ENCODE measurements at places on chromosomes 5 and 9.

DNA sequence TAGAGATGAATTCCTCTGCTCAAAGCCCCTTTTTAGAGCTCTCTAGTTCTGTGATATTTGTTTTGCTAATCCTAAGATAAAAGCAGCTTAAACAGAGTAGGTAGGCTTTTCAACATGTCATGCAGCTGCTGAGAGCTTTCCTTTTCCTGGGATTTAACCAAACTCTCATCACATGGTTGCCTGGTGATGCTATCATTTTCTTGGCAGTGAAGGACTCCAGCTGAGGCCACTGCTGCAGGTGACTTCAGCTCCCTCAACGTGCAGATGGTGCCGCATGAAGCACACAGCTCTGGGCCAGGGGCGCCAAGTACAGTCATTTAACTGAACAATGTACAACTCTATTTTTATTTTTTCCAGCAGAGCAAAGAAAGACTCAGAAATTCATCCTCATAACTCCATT lies 42.2 kb downstream of the SECISBP2 start:
- peak overlapping the region; percentile 70 for H3K27ac ChIP-seq
- peaks cover 6% of the 10 kb centered on the region for H3K4me1 ChIP-seq
- no peak overlapping the region for H3K4me3 ChIP-seq
- H3K36me3 ChIP-seq = peaks cover 65% of the 10 kb centered on the region

GRCh38 chr5:119269061-119269944 lies 86.5 kb upstream of the TNFAIP8 start:
- H3K36me3 ChIP-seq = peaks cover 26% of the 10 kb centered on the region
- peak overlapping the region; percentile 98 for H3K4me3 ChIP-seq
- H3K27ac ChIP-seq = peak overlapping the region; percentile 87
- no peak for DNase-seq
- H3K27me3 ChIP-seq = no peaks in the 10 kb centered on the region

GRCh38 chr5:88929385-88929784 lies 46.4 kb upstream of the MEF2C start:
- no peaks in the 10 kb centered on the region for H3K27me3 ChIP-seq
- no peak for DNase-seq
- H3K27ac ChIP-seq = no peak overlapping the region
- H3K36me3 ChIP-seq = no peaks in the 10 kb centered on the region

- no peak overlapping the region for H3K4me3 ChIP-seq
- peaks cover 1% of the 10 kb centered on the region for H3K36me3 ChIP-seq
- peaks cover 11% of the 10 kb centered on the region for H3K27me3 ChIP-seq
- no peaks in the 10 kb centered on the region for H3K4me1 ChIP-seq
- DNase-seq = no peak
These were observed 179.1 kb downstream of the EPB41L4A start for GRCh38 chr5:112239996-112240395.

- H3K27me3 ChIP-seq = no peaks in the 10 kb centered on the region
- H3K27ac ChIP-seq = no peak overlapping the region
- H3K4me3 ChIP-seq = no peak overlapping the region
- no peak for DNase-seq
- peaks cover 52% of the 10 kb centered on the region for H3K36me3 ChIP-seq
These were observed 9.7 kb downstream of the NOL8 start for GRCh38 chr9:92315456-92315855.

DNA sequence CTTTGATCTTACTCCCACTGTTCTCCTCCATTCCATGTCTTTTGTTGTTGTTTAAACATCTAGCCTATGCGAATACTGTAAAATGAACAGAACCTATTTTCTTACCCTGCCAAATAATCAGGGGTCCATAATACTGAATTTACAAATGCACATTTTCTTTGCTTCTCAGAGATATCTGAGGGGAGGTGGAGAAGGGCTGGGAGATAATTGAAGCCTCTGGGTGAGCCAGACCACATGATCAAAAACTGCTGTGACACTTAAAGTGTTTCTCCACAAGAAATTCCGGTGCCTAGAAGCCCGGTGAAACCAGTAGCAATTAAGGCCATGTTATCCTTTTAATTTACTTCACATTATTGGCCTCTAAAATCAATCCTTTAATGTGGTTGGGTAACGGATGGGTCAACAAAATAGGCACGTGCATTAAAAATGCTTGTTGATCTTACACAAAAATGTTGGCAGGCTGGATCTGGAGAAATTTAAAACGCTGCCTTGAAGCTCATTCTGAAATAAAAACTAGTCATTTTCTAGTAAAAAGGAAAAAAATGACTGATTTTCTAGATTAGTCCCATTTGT lies 10.8 kb downstream of the SEMA6A start:
- H3K4me1 ChIP-seq = no peaks in the 10 kb centered on the region
- no peaks in the 10 kb centered on the region for H3K36me3 ChIP-seq
- H3K27me3 ChIP-seq = peaks cover 37% of the 10 kb centered on the region

- no peak for DNase-seq
- H3K27me3 ChIP-seq = no peaks in the 10 kb centered on the region
- no peaks in the 10 kb centered on the region for H3K4me1 ChIP-seq
These were observed 389.5 kb downstream of the KIF4B start for GRCh38 chr5:155402927-155403640.

GRCh38 chr9:113589890-113590289 lies 126.4 kb downstream of the RGS3 start:
- no peak for DNase-seq
- no peaks in the 10 kb centered on the region for H3K27me3 ChIP-seq
- H3K36me3 ChIP-seq = peaks cover 23% of the 10 kb centered on the region
- H3K27ac ChIP-seq = no peak overlapping the region

- H3K36me3 ChIP-seq = no peaks in the 10 kb centered on the region
- no peaks in the 10 kb centered on the region for H3K4me1 ChIP-seq
- DNase-seq = no peak
These were observed 175.8 kb upstream of the KLF9 start for GRCh38 chr9:70590315-70590677.

- H3K4me3 ChIP-seq = no peak overlapping the region
- peaks cover 78% of the 10 kb centered on the region for H3K27me3 ChIP-seq
- no peaks in the 10 kb centered on the region for H3K4me1 ChIP-seq
- no peak overlapping the region for H3K27ac ChIP-seq
These were observed 59.5 kb upstream of the ZNF366 start for GRCh38 chr5:72566746-72567145.

DNA sequence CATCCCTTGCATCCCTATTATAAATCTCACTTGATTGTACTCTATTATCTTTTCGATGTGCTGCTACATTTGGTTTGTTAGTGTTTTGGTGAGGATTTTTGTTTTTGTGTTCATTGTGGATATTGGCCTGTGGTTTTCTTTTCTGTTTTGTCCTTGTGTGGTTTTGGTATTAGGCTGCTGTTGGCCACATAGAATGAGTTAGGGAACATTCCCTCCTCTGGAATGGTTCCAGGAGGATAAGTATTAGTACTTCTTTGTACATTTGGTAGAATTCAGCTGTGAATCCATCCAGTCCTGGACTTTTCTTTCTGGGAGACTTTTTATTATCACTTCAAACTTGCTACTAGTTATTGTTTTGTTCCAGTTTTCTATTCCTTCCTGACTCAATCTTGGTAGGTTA lies 287.2 kb downstream of the CWC27 start:
- H3K27me3 ChIP-seq = peaks cover 8% of the 10 kb centered on the region
- no peaks in the 10 kb centered on the region for H3K36me3 ChIP-seq
- H3K4me1 ChIP-seq = no peaks in the 10 kb centered on the region
- DNase-seq = no peak

- DNase-seq = no peak
- H3K27ac ChIP-seq = no peak overlapping the region
- H3K4me3 ChIP-seq = no peak overlapping the region
- H3K36me3 ChIP-seq = no peaks in the 10 kb centered on the region
- peaks cover 57% of the 10 kb centered on the region for H3K27me3 ChIP-seq
These were observed 465.0 kb downstream of the EBF1 start for GRCh38 chr5:158634714-158635113.

- H3K4me3 ChIP-seq = peak overlapping the region; percentile 57
- peaks cover 2% of the 10 kb centered on the region for H3K36me3 ChIP-seq
- peak overlapping the region; percentile 47 for H3K27ac ChIP-seq
- H3K27me3 ChIP-seq = no peaks in the 10 kb centered on the region
These were observed 27.2 kb downstream of the CSF2 start for GRCh38 chr5:132100672-132101261.

DNA sequence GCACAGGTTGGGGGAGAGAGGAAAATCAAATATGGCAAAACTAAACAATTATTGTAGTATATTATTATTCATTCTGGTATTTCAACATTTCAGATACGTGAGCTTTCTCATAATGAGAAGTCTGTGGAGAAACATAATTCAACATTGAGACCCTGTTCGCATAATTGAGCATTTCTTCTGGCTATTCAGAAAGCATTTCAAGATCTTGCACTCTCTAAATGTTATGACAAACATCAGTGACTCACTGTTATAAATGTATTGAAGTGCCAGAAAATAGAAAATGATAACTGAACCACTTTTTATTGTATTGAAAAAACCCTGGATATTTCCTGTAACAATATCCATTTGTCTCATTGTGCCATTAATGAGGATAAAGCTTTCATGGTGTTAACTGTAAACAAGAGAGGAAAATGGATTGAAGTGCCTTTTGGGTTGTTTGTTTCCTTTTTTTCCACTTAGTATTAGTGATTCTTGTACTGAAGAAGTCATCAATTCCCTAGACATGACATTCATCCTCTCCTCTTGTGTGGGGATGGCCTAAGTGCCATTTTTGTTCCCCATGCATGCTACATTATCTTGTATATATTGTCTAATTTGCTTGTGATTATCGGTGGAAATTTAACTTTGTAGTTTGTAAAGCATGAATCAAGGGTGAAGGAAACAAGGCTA lies 124.6 kb downstream of the CAMK4 start:
- no peak overlapping the region for H3K4me3 ChIP-seq
- DNase-seq = no peak
- peaks cover 21% of the 10 kb centered on the region for H3K36me3 ChIP-seq

- no peak for DNase-seq
- H3K27ac ChIP-seq = no peak overlapping the region
- no peaks in the 10 kb centered on the region for H3K36me3 ChIP-seq
- no peaks in the 10 kb centered on the region for H3K4me1 ChIP-seq
- H3K4me3 ChIP-seq = no peak overlapping the region
- peaks cover 49% of the 10 kb centered on the region for H3K27me3 ChIP-seq
These were observed 97.8 kb downstream of the CMYA5 start for GRCh38 chr5:79787448-79787847.

DNA sequence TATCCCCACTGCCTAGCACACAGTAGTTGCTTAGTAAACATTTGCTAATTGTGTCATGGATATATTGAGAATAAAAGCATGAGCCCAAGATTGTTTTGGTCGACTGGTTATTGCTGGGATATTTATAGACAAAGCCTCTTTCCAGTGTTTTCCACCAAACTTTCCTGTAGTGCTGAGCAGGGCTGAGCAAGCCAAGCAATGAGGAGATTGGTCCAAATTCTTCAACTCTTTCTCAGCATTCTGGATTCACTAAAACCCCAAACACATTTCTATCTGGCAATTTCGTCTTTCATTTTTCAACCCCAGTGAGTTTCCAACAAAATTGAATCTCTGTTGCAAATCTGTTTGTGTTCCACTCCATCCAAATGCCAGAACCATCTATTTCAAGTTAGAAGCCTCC lies 31.9 kb upstream of the TARS1 start:
- no peak overlapping the region for H3K4me3 ChIP-seq
- peaks cover 17% of the 10 kb centered on the region for H3K27me3 ChIP-seq
- no peaks in the 10 kb centered on the region for H3K4me1 ChIP-seq
- no peaks in the 10 kb centered on the region for H3K36me3 ChIP-seq
- DNase-seq = no peak

DNA sequence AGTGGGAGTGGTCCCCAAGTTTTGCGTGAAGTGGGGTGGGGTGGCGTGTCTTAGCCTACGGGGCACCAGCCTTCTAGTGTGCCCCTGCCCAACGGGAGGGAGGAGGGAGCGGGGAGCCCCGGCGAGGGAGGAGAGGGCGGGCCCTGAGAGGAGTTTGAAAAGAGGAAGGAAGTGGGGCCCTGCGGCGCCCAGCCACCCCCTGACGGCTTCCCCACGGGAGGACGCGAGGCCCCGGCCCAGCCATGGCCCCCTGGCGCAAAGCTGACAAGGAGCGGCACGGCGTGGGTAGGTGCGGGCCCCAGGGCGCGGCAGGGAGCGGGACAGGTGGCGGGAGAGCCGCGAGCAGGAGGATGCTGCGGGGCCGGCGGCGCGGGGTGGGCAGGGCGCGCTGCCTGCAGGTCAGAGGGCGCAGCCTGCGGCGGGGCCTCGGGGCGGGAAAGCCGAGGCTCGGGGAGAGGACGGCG lies at the start of gene DOCK2:
Gene DOCK2 (plus strand): TSS at position 191 of the 464 bp plus-strand sequence. CDS start 52 bp downstream, at position 243.
- peak within 1 kb of the TSS; percentile 98 for H3K4me3 ChIP-seq
- H3K36me3 ChIP-seq = peaks cover 12% of the 10 kb centered on the region
- H3K4me1 ChIP-seq = peaks cover 53% of the 10 kb centered on the region
- H3K27ac ChIP-seq = peak within 1 kb of the TSS; percentile 96

- H3K36me3 ChIP-seq = peaks cover 2% of the 10 kb centered on the region
- no peak for DNase-seq
- H3K27me3 ChIP-seq = no peaks in the 10 kb centered on the region
- no peak overlapping the region for H3K4me3 ChIP-seq
These were observed 209.6 kb downstream of the FBN2 start for GRCh38 chr5:128328446-128328845.

DNA sequence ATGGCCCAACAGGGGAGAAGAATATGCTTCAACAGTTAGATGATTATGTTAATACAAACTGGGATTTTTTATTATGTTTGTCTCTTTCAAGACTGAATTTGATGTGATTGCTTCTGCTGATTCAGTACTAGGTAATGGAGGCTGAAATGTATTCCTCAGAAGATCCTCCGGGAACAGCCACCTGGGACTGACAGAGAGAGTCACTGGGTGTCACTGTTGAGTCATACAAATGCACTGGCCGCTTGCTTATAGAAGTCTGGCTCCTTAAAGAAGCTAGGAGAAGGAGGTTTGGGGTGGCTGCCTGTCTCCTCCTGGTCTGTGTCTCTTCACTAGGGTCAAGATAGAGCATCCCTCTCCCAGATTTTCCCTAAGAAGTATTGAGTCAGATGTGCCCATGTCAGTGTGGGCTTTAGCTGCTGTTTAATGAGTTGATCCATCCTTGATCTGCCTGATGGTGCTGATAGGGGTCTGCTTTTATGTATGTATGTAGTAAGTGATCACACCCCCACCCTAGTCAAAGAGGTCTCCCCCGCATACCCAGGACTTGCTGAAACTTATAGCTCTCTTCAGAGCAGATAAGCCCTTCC lies 773.4 kb downstream of the BRINP1 start:
- no peaks in the 10 kb centered on the region for H3K36me3 ChIP-seq
- no peaks in the 10 kb centered on the region for H3K27me3 ChIP-seq
- H3K4me1 ChIP-seq = no peaks in the 10 kb centered on the region
- DNase-seq = no peak

- no peak overlapping the region for H3K4me3 ChIP-seq
- H3K27ac ChIP-seq = no peak overlapping the region
- no peak for DNase-seq
These were observed 3.3 kb upstream of the PAIP1 start for GRCh38 chr5:43560128-43560527.

DNA sequence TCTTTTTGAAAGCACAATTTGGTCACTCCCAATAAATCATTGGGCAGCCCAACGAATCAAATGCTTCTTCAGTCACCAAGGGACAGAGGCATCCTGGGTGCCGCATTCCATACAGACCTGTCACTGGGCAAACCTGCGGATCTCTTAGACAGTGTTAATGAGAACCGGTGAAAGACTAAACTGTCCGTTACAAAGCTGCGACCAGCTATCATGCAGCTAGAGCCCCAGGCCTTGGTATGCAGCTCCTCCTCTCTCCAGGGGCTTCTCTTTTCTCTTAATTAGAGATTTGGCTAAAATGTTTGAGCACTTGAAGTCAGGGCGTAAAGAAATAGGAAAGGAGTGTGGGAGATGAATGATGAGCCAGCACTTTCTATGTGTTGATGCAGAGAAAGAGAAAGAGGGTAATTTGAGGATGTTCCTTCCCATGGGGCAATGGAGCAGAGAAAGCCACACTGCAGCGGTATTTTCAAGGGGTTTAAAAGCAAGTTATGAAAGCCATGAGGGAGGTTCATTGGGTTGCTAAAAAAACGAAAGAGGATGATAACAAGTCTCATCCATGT lies 175.3 kb downstream of the RFK start:
- no peaks in the 10 kb centered on the region for H3K4me1 ChIP-seq
- H3K4me3 ChIP-seq = no peak overlapping the region
- DNase-seq = no peak
